ENCODE measurements at places on chromosomes 1 and 21.

GRCh38 chr1:24435782-24436365 lies 20.3 kb downstream of the NIPAL3 start:
- no peak for DNase-seq

GRCh38 chr21:42277593-42277992 lies 37.6 kb downstream of the TFF3 start:
- no peak for DNase-seq

GRCh38 chr1:10054465-10054864 lies 21.7 kb downstream of the UBE4B start:
- DNase-seq, result peak; percentile 34

DNA sequence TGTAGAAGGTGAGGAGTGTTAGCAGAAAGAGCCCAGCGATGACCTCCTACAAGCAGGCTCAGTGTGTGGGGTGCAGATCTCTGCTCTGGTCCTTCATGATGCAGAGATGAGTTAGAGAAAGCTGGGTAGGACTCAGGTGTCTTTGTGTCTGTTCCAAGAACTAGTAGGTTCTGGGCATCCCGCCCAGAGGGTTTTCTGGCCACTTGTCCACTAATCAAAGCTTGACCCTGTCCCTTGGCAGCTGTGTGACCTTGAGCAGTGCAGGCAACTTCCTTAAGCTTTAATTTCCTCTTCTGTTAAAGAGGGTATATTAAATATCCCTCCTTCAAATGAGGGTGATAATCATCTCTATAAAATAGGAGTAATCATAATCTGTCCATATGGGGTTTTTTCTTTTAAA lies 54.7 kb upstream of the WNT4 start:
- no peak for DNase-seq

DNA sequence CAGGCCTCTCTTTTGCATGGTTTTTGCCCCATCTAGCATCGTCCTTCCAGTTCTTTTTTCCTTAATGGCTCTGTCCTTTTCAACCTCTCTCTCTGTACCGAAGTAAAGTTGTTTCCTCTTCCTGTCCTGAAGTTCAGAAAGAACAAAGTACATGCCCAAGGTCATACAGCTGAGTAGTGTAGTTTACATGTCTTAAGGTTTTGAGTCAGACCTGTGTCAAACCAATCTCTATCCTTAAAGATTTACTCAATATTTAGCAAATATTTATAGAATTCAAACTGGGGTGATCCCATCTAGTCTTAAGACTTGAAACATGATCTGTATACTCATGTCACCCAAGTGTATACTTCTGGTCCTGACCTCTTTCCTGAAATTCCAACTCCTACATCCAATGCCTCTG lies 118.7 kb upstream of the SGIP1 start:
- DNase-seq, result no peak

DNA sequence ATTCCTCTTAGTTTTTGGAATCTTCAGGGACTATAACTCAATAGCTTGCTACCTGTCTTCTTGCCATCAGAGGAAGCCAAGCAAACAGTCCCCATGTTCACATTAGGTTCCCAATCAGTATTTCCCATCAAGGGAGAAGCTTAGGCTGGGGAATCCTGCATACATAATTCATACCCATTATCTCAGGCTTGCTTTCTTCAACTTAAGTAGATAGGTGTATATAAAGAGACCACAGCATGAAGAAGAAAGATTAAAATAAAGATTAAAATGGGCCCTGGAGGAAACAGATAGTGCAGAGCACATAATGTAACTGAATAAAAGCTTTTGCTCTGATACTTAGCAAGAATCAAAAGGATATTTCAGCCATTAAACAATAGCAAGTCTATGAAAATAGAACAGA lies 29.0 kb upstream of the KCNK1 start:
- DNase-seq, result no peak

- no peak for DNase-seq
Measured at GRCh38 chr1:171637928-171638576, 14.4 kb downstream of the MYOC start.

- no peak for DNase-seq
Measured at GRCh38 chr1:206058927-206059292, 5.9 kb downstream of the RHEX start.
